ENCODE measurements at places on chromosomes 3 and 15.

DNA sequence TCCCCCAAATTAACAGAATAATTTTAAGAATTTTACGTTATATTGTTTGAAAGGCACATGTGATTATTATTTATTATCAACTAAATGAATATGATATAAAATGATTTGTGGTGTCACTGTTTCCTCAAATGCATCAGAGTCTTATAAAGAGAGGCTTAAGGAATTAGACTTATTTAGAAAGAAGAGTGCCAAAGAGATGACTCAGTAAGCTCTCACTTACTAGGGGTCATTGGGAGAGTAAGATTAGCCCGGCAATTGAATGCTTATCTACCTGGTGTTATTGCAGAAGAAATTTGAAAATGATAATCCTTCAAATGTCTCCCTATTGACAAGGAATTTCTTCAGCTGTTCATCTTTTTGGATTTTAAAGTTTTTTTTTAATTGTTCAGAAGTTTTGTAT, 408.7 kb downstream of the OXSM start:
- no peak for DNase-seq

GRCh38 chr15:57223887-57224286, 152.4 kb upstream of the CGNL1 start:
- no peak for DNase-seq

- DNase-seq, result no peak
These were observed 18.1 kb downstream of the ANXA2 start for GRCh38 chr15:60379525-60380274.

DNA sequence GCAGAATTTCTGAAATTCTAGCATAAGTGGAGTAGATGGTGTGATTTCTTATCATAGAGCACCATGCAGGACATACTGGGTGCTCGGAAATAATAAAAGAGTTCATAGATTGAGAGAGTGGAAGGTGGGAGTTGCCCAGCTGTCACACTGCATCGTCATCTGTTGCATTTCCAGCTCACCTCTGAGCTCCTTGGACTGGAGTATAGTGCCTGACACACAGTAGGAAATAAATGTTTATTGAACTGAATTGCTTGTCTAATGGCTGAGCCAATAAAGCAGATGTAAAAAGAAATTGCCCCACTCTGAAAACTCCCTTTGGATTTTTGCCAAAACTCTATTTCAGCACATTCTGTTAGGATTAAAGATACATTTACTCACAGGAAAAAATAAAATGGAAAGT, 108.9 kb upstream of the UBE2E1 start:
- no peak for DNase-seq

DNA sequence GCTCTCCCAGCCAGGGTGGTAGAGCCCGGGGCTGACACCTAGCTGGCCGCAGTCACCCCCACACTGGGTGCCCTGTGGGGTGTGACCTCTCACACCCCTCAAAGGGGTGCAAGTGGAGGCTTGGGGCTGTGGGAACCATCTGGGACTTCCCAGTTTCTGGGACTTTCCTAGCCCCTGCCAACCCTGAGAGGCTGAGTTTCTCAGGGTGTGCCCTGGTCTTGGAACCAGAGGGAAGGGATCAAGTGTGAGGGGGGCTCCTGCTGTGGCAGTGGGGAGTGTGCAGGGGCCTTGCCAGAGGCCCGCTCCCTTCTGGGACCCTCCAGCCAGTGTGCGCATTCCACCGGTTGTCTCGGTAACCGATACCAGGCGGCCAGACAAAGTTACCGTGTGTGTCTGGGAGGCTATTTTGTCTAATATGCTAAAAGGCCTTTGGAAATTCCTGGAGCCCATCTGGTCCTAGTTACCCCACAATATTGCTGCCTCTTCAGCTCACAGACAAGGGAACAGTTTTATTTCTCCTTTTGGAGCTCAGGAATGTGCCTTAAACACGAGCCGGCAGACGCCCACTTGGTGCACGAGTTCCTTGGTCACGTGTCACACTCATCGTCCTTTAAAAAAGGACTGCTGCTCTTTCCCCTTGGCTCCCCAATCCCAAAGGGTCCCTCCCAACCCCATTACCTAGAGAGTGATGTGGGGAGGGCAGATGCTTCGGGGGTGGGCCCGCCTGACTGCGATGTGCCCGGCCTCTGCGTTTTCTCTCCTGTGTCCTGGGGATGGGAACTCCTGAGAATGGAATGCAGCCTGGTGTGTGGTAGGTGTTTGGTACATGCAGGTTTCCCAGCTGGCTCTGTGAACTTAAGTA, 33.2 kb downstream of the HDAC11 start:
- DNase-seq, result no peak

DNA sequence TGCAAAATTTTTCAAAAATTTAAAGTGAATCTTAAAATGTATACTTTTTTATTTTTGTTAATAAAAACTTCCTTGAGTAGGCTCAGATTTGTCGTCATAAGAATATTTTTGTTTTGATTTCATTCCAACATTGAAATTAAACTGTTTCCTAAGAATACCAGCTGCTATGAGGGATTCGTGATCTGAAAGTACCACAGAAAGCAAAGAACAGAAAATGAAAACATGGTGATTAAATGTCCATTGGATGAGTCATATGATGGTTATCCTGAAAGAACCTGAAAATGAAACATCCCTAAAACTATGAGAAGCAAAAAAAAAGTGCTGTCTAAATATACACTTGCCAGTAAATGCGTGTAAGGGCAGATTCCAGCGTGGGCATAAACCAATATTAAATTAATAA, 143.8 kb downstream of the GMNC start:
- DNase-seq, result no peak

DNA sequence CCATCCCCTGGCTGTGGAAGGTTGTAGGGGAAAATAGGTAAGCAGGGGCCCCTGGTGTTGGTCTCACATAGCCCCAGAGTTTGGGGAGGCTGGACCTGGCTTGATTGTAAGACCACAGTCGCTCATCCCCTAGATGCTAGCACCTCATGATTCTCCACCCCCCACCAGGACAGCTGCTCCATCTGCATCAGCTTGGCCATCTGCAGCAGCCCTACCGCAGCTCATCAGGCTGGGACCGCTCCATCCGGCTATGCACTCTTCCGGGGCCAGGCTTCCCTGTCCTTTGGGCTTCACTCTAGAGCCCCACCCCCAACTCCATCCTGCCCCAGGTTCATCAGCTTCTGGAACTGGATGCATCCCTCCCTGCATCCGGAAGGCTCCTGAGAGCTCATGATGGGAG, 12.6 kb downstream of the SCN5A start:
- no peak for DNase-seq
